SW480 (cell line): ENCODE measurements at places on chromosomes 2 and 18.

- no peak for DNase-seq
Observed at GRCh38 chr2:149219856-149220255, 110.5 kb upstream of the LYPD6 start.

GRCh38 chr2:38427936-38428335 lies 50.9 kb upstream of the ATL2 start:
- DNase-seq: no peak

- DNase-seq: peak; percentile 97
Observed at GRCh38 chr2:150487537-150488429, at the start of gene RND3. Gene RND3, minus strand, starts transcription at chr2:150487667. Its CDS starts 250 bp downstream, at chr2:150487417.

GRCh38 chr2:56315376-56315775 lies 131.6 kb downstream of the CCDC85A start:
- no peak for DNase-seq

DNA sequence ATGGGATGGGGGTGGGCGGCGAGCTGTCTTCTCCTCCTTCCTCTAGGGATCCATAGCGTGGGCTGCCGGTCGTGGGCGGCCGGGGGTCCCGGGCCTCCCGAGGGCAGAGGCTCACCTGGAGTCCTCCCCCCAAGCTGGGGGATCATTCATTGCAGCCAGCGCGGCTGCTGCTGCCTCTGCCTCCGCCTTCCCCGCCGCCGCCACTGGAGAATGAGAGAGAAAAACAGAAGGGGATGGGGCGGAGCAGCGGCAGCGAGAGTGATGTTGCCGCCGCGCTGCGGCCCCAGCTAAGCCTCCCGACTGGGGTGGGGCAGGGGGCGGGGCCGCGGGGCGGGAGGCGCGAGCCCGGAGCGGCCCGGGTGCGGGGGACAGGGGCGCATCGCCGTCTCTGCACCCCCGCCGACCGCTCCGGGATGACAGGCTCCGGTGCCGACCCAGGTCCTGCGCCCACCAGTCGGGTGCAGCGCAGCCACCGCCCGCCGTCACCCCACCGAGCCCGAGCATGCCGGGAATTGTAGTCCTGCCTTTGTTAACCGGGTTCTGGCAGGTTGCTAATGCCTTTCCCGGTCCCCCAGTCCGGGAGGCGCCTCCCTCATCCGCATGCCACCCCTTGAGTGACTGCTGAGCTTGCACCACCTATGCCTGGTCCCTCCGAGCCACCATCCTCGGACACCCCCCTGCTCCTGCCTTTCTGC lies at the start of gene KIF3C:
Gene KIF3C, minus strand, starts transcription at position 225 of the 695 bp plus-strand sequence. CDS start 580 bp downstream, outside the sequence.
- DNase-seq: peak; percentile 76

DNA sequence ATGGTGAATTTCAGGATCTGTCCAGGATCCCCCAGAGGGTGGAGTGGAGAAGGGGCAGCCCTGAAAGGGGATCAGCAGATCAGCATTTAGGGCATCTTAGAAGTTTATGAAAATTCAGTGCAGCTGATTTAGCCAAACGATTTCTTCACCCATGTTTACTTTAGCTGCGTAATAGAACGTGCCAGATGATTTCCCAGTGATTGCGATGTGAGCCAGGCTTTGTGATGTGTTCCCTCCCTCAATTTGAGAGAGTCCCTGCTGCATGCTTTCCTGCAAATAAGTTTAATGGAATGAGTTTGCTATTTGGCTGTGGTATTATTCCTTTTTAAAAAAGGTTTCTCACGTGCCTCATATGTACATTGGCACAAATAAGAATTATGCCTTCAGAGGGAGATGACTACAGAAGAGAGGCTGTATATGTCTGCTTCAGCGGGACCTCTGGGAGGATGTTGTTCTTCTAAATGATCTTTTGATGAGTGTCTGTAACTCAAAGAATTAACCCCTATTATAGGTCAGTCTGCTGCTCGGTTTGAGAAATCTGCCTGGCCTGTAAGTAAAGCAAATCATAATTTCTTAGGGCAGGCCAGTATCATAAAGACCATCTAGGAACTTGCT lies 111.9 kb downstream of the MRO start:
- no peak for DNase-seq

DNA sequence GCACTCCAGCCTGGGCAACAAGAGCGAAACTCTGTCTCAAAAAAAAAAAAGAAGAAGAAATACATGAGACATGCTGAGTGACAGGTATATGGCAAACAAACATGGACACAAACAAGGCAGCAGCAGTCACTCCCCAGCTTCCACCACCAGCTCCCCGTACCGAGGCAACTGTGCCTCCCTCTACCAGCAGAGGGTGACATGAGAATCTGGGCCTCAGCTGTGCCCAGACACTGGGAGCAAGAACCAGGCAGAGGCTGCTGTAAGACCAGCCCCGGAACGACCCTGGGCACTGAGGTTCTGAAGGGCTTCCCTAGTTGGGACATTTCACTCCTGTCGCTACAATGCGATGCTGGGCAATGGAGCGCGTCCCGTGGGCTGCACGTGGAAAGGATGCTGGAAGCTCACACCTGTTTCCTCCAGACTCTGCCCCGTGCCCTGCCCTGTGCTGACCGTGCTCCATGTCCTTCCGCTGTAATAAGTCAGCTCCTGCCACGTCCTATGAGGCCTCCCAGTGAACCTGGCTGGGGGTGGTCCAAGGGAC lies 37.1 kb downstream of the BOK start:
- DNase-seq: no peak

GRCh38 chr2:67067656-67068055 lies 329.5 kb upstream of the ETAA1 start:
- DNase-seq: no peak

DNA sequence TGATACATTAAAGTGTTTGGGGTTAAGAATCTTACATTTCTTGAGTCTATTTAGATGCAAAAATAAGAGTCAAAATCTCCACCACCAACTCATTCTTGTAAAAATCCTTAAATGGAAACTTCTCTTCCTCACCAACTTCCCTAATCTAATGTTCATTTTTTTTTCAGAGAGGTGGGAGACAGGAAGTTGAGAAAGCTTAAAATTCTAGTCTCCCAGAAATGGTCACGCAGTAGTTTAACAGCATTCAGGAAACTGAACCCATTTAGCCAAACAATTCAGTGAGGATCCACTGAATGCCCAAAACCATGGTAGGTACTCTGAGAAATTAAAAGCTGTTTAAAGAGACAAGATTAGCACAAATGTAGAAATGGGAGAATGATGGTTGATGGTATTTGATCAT lies 69.0 kb downstream of the TXNL1 start:
- no peak for DNase-seq

GRCh38 chr2:42369532-42370229 lies 8.7 kb upstream of the COX7A2L start:
- DNase-seq: no peak

- DNase-seq: no peak
Observed at GRCh38 chr2:221377066-221377465, 195.0 kb downstream of the EPHA4 start.

DNA sequence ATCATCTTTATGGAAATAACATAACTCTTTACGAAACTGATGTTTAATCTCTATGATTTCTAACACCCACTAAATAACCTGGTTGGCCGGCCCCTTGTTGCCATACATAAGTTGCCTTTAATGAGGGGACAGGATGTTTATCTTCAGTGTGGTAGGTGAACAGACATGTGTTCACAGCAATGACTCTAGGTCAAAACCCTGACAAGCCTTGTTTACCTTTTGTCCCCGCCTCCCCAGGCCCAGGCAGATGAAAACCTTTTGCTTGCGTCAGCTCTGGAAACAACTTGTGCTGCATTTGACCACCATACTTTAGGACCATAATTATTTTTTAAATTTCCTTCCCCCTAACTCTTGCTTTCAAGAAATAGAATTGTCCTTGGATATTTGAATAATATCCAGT lies 2.9 kb upstream of the DSG4 start:
- DNase-seq: peak; percentile 3

- DNase-seq: no peak
Observed at GRCh38 chr2:95208106-95208505, 785 bp downstream of the ZNF892 start.

GRCh38 chr2:109562421-109562820 lies 51.3 kb downstream of the SEPTIN10 start:
- DNase-seq: no peak

DNA sequence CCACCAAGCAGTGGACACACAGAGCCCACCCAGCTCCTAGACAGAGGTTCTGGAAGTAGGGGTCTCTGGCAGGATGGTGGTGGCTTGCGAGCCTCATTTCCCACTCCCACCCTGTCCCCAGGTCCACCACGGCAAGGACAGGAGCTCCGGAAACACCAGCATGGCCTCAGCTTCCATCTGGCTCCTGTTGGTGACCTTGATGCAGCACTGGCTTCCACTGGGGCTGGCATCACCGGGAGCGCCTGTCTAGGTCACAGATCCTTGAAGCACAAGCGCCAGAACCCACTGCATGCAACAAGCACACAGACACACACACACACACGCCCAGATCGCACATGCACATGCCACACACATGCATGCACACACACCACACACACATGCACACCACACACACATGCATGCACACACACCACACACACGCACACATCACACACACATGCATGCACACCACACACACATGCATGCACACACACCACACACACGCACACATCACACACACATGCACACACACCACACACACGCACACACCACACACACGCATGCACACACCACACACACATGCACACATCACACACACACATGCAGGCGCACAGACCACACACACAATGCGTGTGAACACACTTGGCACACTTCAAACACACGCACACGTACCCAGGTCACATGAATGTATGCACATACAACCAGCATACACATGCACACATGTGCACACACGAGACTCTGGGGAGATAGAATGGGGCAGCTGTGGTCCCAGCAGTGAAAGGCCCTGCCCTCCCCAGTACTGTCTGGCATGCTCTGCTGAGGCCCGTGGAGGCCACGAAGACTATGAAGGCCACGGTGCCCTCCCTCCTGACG lies 63.7 kb downstream of the TWIST2 start:
- no peak for DNase-seq

DNA sequence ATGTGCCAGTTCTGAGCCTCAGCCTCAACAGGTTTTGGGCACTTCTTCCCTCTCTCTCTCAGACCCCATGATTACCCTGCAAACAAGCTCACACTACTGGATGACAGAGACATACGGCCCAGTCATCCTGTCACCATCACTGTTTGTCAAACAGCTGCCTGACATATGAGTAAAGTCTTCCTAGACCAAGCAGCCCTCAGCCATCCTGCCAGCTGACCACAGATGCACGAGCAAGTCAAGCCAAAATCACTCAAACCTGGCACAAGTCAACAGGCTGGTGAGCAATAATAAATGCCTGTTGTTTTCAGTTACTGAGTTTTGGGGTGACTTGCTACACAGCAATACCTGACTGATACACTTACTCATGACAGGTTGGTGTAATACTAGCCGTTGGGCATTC lies 75.5 kb upstream of the KLF7 start:
- no peak for DNase-seq

GRCh38 chr2:11379558-11379957 lies 35.1 kb upstream of the ROCK2 start:
- DNase-seq: no peak

DNA sequence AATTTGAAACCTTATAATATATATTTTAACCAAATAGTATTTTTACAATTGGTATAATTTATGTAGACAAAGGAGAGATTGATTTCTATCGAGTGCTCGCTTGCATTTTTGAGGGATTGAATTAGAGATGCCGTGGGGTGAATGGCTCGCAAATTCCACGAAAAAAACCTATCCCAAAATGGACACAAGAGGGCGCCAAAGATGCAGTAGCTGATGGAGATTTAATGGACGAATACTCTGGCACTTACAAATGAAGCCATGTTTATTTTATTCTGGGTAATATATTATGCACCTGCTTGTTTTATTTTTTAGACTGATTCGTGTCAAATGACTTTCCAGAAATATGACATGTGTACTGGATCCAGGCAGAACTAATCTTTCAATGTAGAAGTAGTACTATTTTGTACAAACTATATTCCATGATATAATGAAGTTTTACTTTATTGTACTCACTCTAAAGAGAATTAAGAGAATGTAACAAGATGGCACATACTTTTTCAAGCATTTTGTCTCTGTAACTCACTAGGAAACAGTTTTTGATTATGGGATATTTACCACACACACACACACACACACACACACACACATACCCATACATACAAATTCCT lies 505.4 kb downstream of the PLCL1 start:
- peak; percentile 53 for DNase-seq

- DNase-seq: no peak
Observed at GRCh38 chr2:216787851-216788540, 71.9 kb downstream of the TNP1 start.

DNA sequence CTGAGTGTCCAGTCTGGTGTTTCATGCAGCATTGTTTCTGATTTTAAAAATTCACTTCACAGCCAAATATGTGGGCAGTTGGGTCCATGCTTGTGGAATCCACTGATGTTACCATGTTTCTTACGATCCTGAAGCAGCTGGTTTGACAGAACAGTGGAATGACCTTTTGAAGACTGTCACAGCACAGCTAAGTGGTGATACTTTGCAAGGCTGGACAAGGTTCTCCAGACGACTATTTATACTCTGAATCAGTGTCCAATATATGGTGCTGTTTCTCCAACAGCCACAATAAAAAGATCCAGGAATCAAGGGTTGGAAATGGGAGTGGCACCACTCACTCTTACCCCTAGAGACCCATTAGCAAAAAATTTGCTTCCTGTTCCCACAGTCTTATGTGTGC lies 577.4 kb upstream of the RAB6C start:
- DNase-seq: peak; percentile 3

DNA sequence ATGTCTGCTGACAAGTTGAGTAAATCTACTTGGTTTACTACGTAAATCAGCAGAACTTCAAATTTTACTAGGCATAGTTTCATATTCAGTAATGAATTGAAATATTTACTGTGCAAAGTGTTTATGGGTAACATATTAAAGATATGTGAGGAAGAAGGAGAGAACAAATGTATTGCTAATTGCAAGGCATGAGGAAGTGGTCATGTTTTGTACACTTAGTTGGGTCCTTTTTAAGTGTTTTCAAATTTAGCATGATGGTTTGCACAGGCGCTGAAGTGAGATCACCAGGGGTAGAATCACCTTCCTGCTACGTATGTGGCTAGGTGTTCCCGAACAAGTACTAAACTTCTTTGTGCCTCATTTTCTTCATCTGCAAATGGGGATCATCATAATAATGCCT lies 1534.4 kb downstream of the LRP1B start:
- DNase-seq: no peak

- no peak for DNase-seq
Observed at GRCh38 chr18:26738706-26739105, 126.8 kb downstream of the AQP4 start.

DNA sequence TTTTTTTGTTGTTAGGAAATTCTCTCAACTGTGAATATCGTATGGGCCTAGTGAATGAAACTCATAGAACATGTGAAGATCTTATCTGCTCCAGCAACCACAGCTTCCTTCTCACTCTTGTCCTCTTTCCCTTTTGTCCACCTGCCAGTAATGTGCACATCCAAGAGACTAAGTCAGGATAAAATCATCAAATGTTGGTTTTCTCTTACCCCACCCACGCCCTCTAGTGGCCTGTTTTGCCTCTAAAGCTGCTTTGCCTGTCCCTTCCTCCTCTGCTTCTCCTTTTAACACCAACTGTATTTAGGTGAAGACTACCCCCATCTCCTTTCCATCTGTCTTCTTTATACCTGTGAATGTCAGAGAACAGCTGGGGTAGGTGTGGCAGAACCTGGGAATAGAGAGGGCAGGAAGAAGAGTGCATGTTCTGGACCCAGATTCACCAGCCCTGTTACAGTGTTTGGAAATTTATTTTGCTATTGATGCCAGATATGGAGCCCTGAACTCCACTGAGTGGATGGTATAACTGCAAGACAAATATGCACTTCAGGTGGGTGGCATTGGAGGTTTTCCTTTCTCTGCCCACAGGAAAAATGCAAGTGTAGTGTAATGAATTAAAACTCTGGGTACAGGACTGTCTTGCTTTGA lies 8.4 kb upstream of the MGAT5 start:
- DNase-seq: peak; percentile 57

- no peak for DNase-seq
Observed at GRCh38 chr2:240467659-240468302, 32.3 kb downstream of the GPC1 start.
